ENCODE measurements at places on chromosomes 3 and 15.

DNA sequence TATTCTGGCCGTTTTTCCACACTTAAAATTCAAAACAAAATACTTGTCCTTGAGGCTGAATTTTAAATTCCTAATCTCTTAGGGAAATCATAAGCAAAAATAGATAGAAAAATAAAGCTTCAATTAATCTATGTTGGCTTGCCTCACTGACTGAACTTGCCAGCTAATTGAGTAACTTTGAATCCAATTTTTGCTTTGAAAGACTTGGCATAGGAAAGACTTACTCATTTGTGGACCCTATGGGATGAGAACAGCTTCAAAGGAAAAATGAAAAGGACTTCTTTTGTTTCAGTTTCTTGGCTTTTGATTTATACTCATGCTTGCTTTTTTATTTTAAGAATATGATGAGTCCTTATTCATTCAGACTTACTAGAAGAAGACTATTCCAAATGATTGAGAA lies 370.7 kb upstream of the RARB start:
- DNase-seq: no peak

DNA sequence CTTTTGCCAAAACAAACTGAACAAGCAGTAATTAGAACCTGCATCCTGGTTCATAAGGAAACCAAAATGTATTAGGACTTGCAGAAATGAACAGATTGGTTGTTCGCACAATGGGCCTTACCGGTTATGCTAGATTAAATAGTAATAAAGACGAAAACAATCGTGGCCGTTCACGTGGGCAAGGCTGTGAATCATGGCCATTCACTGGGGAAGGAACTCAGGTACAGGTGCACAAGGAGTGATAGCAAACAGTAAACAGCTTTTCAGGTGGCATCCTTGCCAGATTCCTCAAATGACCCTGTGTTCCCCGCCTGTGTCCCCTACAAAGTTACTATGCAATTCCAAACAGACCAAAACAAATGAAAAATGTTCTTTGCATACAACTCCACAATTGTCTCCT lies 8.2 kb downstream of the LRIG1 start:
- DNase-seq: no peak

DNA sequence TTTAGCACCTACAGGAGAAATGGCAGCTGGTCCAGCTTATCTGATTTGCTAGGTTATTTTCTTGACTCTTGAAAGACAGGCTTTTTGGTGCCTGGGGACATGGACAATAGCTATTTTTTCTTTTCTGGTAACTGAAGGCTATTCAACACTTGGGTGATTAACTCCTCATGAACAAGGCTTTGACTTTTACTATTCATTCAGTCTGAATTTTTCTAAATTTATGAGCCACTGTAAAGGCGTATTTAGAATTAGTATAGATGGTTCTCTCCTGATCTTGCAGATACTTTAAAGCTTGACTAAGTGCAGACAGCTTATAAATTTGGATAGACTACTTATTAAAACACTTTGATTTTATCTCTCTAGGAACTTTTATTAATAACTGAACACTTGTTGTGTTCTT lies 18.4 kb upstream of the GFM1 start:
- DNase-seq: no peak

- DNase-seq: no peak
These were observed 72.0 kb upstream of the BLM start for GRCh38 chr15:90644952-90645725.

DNA sequence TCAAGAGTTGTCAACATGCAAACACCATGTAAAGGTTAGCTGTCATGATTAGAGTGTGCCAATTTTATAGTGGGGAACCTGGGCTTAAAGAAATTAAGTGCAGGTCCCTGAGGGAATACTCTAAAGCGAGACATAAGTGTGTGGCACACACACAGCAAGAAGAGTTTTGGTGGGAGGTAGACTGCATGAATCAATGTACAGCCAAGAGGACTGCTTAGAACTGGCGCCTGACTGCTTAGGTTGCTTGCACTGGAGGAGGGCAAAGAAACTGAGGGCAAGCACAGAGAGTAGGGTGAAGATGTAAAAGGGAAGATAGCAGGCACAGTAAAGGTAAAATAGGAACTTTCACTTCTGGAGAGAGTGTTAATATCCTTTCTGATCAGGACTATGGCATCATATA lies 184.9 kb downstream of the SOX2 start:
- DNase-seq: no peak

DNA sequence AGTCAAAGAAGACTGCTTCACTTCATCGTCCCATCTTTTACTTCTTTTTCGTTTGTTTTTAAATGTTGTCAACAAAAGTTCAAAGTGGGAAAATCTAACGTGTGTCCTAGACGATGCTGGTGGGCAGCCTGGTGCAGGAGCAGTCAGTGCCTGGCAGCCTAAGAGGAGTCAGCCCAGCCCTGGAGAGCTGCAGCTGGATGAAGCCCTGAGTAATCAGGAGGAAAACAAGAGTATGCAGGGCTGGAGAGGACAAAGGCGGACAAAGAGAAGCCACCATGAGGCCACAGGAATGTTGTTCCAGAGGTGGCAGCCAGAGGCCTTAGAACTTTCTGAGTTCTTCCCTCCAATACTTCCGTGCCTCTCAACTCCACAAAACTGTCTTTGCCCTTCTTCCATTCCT lies 5.7 kb downstream of the ADAMTS17 start:
- no peak for DNase-seq

DNA sequence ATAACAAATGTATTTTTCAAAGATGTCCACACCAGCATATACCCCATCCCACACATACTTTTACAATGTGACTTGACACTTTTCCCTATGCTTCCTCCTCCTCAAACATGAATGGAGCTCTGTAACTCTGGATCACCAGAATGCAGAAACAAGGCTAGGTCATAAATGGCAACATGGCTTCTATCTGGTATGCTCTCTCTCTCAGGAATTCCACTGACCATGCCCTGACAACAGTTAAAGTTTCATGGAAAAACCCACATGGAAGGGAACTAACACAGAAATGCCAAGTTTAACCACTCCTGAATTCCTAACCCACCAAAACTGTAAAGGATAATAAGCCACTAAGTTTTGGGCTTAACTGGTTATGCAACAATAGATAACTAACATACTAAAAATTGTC lies 19.9 kb downstream of the MYO9A start:
- no peak for DNase-seq

- DNase-seq: no peak
These were observed 2.6 kb downstream of the PLA2G4F start for GRCh38 chr15:42153874-42154211.

GRCh38 chr15:78837543-78837942 lies 26.3 kb upstream of the ADAMTS7 start:
- no peak for DNase-seq

DNA sequence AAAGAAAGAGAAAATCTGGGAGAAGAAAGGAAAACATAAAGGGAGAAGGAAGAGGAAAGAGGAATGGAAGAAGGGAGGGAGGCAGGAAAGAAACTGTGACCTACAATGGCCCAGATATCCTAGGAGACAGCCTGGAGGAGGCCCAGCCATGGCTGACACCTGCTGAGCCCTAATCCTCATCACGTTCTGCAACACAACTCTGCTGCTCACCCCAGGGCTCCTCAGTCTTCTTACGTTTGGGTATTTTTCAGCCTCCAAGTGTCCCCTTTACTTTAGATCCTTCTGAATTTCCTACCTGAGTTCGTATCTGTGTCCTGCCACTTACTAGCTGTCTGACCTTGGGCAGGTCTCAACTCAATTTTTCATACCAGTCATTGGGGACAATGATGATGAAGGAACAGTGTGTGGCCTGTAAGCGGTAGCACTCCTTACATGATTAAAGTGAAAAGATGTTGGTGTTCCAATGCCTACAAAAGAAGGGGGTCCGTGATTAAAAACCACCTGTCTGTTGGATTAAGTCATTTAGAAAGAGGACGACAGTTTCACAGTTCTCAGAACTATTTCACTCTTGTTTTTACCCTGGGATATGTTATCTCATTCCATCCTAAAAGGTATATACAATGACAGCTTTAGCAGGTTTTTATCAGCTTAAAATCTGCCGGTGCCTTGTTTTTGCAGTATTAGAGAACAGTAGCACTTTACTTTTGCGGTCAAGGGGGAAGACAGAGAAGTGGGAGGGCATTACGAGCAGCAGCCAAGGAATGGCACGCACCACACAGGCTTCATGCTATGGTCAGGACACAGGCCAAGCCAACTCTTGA lies 47.4 kb downstream of the CCR4 start:
- DNase-seq: no peak

DNA sequence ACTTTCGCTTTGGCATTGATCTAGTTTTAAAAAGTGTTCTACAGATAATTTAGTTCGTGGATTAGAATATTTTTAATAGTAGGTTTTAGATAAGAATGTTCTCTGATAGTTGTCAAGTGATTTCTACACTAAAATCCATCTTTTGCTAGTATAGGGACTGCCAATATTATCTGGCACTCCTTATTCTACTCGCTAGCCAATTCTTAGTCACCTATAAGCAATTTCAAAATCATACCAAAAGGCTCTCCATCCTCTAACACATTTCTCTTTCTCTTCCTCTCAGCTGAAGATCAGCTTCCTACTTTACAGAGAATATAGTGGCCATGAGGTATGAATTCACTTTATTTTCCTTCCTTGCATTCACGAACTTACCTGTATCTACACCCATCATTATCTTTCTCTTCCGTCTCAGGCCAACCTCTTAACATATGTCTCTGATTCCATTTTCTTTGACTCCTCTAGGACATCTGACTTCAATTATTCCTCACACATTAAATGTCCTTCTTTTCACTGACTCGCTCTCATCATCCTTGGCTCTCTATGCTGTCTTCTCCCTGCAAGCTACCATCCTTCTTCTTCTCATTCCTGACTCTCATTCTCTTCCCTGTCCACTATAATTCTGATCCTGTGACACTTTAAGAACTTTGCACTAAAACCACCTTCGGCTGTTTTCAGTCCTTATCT lies 35.5 kb downstream of the C3orf80 start:
- DNase-seq: no peak

DNA sequence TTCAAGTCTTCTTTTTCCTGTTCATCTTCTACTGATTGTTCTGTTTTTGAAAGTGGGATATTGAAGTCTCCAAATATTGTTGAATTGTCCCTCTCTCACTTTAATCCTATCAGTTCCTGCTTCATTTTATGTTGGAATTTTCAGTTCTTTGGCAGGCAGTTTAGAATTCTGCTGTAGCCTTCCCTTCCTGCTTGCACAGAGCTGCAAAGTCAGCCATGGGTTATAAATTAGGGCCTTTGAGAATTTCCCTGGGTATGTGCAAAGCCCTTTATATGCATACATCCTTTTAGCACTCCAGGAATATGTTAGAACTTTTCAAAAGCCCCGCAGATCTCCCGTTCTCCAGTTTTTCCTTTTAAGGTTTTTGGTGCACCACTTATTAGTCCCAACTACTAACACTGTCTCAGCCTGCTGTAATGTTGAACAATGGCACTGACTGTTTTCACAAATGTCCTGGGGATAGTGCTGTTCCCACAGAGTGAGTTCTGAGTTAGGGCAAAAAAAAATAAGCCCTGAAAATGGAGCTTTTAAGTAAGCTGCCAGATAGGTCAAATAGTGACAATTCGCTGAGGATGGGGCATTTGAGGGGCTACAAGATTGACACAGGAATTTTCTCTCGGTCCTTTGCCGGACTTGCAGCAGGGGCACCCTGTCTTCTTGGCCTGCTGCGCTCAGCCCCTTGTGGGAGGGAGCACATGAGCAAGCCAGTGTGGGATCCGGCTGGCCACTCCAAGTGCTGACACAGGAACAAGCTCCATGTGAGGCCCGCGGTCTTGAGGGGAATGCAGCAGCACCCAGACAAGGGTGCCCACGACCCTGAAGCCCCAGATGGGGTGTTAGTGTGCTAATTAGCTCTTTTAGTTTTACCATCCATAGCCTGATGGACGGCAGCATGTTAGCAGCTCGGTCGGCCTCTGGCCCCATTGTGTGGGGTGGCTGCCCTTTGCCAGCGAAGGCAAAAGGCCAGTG lies 96.0 kb downstream of the VPS8 start:
- no peak for DNase-seq

DNA sequence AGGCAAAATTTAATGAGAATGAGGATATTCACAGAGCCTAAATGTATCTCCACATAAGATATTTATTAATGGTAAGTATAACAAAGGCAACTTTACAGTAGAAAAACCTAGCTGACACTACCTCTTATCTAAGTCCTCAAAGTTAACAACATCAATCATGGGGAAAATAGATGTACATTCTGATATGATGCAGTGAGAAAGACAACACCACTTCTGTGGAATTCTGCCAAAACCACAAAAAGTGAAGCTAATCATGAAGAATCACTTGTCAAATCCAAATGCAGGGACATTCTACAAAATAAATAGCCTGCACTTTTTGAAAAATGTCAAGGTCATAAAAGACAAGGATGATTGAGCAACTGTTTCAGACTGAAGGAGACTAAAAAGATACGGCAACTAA lies 27.5 kb upstream of the EOMES start:
- DNase-seq: no peak

DNA sequence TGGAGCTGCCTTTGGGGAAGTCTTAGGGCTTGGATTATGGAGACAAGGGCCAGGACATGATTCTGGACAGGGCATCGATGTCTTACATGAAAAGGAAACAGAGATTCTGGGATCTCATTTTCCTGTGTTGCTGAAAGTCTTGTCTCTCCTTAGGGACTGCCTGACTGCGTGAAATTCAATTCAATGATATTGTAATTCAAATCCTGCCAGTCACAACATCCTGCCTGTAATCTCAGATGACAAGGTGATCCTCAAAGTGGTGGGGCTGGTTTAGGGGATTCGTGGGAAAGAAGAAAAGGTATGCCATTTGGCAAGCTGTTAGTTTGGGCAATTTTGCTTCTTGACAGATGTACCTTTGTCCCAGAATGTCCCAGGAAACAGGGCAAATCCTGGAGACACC lies 129.1 kb downstream of the KBTBD8 start:
- DNase-seq: no peak

- DNase-seq: no peak
These were observed 166.2 kb upstream of the TBC1D5 start for GRCh38 chr3:17908399-17909191.

DNA sequence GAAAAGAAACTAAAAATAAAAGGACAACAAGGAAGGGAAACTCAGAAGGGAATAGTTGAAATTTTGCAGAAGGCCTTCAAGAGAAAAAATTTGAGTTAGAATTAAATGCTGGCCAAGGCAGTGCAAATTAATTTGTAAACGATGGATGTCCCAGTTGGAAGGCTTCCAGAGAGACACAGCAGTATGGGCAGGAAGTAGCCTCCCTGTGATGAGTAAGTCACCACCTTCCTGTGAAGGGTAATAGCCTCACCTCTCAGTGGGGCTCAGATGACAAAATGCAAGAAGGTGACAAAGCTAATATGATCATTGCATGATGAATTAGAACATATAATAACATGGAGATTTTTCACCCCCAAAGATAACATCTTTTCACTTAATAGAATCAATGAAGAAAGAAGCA lies 27.3 kb upstream of the TMCO5A start:
- DNase-seq: no peak

- peak; percentile 18 for DNase-seq
These were observed 95.7 kb downstream of the SUCNR1 start for GRCh38 chr3:151969026-151969642.

- DNase-seq: peak; percentile 25
These were observed 3.2 kb downstream of the XYLB start for GRCh38 chr3:38349684-38350359.

GRCh38 chr15:57735431-57735830 lies 28.9 kb downstream of the POLR2M start:
- no peak for DNase-seq

GRCh38 chr3:8734908-8735307 lies 1.3 kb downstream of the CAV3 start:
- DNase-seq: no peak

- no peak for DNase-seq
These were observed 580.6 kb upstream of the ADAMTS9 start for GRCh38 chr3:65268426-65268825.
